Dorsolateral prefrontal cortex (tissue), 122 donors: ENCODE measurements at places on chromosomes 4 and X. TPM values are rescaled to one million over a fixed set of nuclear protein-coding genes. Genes with fewer than 3 reads are reported as not detected.

DNA sequence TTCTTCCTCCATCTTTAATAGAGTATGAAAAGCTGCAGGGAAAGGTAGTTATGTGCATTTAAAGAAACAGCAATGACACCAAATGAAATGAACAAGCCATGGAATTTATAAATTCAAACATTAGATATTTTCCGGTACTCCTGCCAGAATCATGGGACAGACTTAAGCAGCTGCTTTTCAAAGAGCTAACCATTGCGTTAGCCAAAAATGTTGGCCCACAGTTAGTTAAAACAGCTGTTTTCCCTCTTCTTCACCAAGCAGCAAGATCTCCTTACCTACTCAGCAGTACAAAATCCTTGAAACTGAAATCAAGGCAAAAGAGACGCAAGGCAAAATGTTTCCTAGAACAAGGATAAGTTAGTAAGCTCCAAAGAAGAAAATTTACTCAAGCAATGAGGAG, 64.0 kb downstream of the MANBA start:
- DNase-seq: no peak

DNA sequence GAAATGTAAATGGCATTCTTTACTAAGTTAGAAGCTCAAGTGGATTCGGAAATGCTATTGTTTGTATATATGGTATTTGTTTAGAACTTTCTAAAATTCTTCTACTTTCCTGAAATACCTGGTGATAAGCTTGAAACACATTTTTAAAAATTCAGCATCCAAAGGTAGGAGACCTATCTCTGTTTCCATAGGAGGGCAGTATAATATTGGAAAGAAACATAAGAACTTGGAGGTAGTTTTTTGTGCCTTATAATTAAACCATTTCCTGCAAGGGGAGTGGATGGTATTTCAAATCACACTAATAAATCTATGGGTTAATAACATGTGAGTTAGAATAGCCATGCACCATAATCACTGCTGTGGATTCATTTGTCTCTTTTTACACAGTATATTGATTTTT, 217.4 kb upstream of the AADAT start:
- DNase-seq: no peak

DNA sequence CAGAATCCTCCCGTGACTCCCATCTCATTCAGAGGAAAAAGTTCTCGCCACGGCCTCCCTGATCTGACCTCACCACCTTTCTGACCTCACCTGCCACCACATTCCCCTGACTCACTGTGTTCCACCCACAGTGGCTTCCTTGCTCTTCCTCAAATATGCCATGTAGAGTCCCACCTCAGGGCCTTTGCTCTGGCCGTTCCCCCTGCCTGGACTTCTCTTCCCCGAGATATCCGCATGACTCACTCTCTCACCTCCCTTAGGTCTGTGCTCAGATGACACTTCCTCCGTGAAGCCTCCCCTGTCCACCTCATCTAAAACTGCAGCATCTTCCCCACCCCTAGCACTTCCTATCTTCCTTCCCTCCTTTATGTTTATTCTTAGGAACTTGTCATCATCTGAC, 7.2 kb upstream of the TSPYL2 start:
- DNase-seq: no peak

- no peak for DNase-seq
Measured at GRCh38 chr4:6184169-6184568, 16.2 kb downstream of the JAKMIP1 start.

The CD38 gene
- 4.1 TPM for total RNA-seq

DNA sequence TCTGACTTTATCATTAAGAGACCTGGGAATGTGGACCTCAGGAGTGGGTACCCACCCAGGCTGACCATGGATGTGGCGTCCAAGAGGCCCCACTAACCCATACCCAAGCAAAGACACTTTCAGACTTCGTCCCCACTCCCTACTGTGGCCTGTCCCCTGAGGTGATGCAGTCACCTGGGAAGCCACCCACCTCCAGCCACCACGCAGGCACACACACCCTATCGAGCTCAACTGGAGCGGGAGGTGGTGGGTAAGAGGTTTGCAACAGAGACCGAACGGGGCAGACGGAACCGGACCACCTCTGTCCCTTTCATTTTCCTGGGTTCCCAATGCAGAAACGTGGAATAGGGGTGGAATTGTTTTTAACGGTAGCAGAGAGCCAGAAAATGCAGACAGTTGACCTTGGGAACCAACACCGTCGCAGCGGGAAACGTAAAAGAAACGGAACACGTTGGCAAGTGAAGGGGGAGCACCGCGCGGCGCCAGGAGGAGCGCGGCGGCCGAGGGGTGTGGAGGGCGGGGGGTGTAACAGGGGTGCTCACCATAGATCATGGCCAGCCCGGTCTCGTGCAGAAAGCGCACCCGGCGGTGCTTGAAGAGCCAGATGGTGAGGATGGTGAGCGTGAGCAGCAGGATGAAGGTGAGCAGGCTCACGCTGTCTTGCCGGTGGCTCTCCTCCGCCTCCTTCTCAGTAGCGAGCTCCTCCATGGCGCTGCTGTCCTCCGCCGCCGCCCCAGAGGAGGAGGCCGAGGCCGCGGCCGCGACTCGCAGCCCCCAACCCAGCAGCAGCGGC, 559 bp downstream of the SLC9A7 start:
- DNase-seq: no peak

DNA sequence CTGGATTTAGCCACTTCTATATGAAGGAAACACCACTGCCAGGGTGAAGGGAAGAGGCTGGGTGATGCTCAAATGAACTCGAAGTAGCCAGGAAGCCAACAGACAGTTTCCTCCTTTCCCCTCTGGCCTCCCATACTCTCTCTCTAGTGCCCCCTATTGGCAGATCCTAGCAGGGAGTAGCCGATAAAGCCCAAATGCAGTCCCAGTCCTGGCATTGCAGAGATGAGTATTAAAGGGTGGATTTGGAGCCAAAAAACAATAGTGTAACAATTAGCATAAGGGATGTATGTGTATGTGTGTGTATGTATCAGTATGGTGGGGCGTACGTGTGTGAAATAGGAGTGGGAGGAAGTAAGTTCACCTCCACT, 213.8 kb upstream of the LDB2 start:
- DNase-seq: no peak

DNA sequence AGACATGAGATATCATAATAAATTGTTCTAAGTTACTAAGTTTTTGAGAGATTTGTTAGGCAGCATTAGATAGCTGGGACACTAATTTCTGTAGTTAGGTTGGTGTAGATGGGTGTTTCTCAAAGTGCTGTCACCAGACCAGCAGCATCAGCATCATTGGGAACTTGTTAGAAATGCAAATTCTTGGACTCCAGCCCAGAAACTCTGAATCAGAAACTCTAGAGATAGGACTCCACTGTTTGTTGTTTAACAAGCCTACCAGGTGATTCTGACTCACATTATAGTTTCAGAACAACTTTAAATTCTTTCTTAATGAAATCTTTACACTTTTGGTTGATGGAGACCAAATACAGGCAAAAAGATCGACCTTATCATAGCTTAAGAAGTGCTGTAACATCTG, 173.7 kb downstream of the PABPC4L start:
- DNase-seq: no peak

The NKX3-2 gene
- not detected for total RNA-seq

The GC gene
- not detected for total RNA-seq

The SPANXA2 gene
- not detected for total RNA-seq

- no peak for DNase-seq
Measured at GRCh38 chrX:14554131-14554715, 24.9 kb downstream of the GLRA2 start.

The C1QTNF7 gene
- 0.48 TPM for total RNA-seq

- DNase-seq: no peak
Measured at GRCh38 chr4:87849612-87850011, 16.8 kb downstream of the MEPE start.

- no peak for DNase-seq
Measured at GRCh38 chr4:96895826-96896225, 1055.9 kb downstream of the PDHA2 start.
